ENCODE measurements at places on chromosomes 13 and 19. TPM values are rescaled to one million over a fixed set of nuclear protein-coding genes. Genes with fewer than 3 reads are reported as not detected.

The KLF1 gene
- not detected for total RNA-seq

The CBLC gene
- total RNA-seq, result not detected

The IFNL1 gene
- total RNA-seq, result 0.52 TPM

The THSD1 gene
- total RNA-seq, result 14.4 TPM

The KLC3 gene
- total RNA-seq, result 1.2 TPM

The GARRE1 gene
- 23.8 TPM for total RNA-seq

The RHPN2 gene
- 11.4 TPM for total RNA-seq

The KLK14 gene
- total RNA-seq, result 0.31 TPM

The ADAMTSL5 gene
- 4.7 TPM for total RNA-seq

The SPTBN4 gene
- total RNA-seq, result 0.41 TPM

The MYO16 gene
- 0.05 TPM for total RNA-seq

The MUC16 gene
- total RNA-seq, result not detected

The PSG11 gene
- 0.43 TPM for total RNA-seq

The CRX gene
- total RNA-seq, result not detected

The ZNF85 gene
- 15.3 TPM for total RNA-seq

The ARRDC2 gene
- 2.8 TPM for total RNA-seq

The APLP1 gene
- 66.0 TPM for total RNA-seq

The TDRD12 gene
- not detected for total RNA-seq

The ISYNA1 gene
- 153 TPM for total RNA-seq

The LYL1 gene
- total RNA-seq, result not detected

DNA sequence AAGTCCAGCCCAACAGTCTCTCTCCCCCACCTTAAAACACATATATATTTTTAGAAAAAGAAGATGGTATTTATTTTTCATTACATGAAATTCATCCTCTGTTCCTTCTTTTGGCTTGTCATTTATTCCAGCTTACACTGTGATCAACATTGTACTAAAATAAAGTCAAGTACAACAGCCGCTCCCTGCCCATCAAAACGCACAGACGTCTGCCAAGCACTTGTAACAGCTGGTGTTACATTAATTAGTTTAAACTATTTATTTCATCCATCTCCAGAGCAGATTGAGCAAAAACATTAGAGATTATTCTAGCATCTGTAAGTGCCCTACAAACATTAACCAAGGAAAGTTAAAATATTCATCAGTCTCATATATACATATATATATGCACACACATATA is 350.5 kb downstream of the DACH1 start:
- no peak for DNase-seq

DNA sequence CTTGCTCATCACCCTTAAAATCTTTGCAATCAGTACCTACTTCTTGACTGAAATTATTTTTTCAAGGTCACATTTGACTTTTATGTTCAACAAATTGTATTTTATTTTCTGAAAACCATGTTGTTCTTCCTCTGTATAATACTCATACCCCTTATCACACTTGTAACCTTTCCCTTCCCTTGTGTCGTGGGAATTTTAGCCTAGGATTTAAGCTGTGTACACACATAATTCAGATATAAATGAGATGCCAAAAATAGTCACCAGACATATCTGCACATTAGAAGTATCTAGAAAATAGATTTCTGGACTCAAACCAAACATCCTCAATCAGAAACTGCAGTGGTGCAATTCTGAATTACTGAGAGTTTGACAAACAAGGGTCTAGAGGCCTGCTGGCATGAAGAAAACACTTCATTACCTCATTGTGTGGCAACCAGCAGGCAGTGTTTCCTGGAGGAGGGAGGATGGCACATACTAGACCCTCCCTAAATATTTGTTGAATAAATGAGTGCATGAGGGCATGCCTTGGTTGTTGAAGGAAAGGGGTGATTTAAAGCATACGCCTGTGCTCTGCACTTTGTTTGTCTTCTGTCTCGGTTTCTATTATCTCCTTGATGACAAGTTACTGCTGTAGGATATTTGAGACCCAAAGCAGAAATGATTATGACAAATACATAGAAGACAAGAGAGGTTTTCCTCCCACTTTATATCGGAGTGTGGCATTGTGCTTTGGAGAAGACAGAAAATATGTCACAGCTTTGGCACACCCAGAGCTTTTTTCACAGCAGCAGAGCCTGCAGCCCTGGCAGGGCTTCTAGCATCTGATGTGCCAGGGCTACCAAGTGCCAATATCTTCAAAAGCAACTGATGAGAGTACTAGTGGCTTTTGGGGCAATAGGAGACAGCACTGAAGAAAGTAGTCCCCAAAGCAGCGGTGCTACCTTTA is 881.1 kb downstream of the PCDH9 start:
- no peak for DNase-seq

- DNase-seq, result peak; percentile 92
Observed at GRCh38 chr19:45451131-45451849, 16.5 kb upstream of the FOSB start.

DNA sequence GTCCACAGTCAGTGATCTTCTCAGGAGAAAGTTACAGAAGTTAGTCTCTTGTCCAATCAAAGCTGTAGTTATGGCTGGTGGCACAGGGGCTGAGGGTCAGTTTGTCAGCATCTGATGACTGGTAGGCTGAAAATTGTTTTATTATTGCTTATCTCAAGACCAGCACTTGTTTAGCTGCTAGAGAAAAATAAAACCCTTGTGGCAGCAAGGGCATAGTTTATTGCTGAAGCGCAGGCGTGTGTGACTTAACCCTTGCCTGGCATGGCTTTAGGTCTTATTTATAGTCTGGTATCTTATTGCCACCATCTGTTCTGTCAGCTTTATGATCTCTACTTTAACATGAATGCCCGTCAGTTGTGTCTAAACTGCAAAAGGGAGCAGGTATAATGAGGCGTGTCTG is 154.7 kb downstream of the USP12 start:
- DNase-seq, result no peak

GRCh38 chr13:32660227-32660626 is 74.0 kb downstream of the PDS5B start:
- no peak for DNase-seq

GRCh38 chr19:19399733-19400433 is 5.6 kb upstream of the GATAD2A start:
- DNase-seq, result peak; percentile 32

DNA sequence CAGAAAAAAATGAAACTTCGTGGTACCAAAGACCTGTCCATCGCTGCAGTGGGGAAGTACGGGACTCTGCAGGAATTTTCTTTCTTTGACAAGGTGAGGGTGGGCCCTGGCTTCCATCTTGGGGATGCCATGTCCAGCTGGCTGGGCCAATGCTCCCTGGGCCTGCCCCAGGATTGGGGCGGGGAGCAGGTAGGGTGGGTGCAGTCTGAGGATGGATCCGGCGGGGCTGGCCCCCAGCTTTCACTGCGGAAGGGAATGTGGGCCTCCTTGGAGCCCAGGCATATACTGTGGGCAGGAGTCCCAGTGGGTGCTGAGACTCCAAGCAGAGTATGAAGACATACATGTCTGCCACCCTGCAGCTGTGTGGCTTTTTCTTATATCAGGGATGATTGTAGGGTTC is 23.9 kb downstream of the SIN3B start:
- DNase-seq, result no peak

DNA sequence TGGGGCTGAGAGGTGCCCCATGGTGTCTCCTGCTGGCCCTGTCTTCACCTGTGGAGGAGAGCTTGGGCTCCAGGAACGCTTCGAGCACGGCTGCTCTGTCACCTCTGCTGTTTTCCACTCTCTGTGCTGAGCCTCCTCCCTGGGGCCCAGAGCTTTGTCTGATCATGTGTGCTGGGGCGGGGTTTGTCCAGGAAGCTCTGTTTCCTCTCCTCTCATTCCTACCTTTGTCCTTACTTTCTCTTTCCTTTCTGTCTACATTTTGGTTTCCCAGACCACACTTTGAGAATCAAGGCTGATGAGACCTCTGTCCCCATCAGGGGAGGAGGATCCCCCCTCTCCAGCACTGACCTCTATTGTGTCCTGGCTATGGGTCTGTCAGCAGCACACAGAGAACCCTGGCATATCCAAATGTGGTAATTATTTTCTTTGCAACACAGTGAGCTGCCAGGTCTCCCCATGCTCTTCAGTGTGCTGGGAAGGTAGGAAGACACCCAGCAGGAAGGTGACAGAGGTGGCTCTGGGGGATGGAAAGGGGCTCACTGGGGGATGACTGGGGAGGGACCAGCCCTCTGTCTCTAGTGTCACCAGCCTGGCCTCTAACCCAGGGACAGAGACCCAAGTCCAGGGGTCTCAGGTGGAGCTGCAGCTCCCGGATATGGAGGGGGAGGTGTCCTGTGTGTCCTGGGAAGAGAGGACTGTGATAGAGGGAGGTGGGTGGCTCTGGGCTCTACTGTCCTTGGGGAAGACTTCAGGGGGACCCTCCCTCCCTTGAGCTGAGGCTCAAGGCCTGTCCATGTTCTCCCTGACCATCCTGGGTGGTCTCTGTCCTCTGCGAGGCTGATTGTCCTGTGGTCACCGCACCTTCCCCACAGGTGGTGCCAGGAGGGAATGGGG is at the start of gene CEACAM1:
Gene CEACAM1, minus strand, starts transcription at position 128 of the 894 bp plus-strand sequence. Its CDS starts 107 bp downstream, at position 21.
- DNase-seq, result no peak

DNA sequence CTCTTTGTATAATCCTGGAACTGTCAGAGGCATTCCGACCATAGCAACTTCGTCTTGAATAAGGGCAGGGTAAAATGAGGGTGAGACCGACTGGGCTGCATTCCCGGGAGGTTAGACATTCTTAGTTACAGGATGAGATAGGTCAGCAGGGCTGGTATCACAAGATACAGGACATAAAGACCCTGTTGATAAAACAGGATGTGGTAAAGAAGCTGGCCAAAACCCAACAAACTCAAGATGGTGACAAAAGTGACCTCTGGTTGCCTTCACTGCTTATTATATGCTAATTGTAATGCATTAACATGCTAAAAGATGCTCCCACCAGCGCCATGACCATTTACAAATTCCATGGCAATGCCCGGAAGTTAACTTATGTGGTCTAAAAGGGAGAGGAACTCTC is 27.7 kb upstream of the MBNL2 start:
- peak; percentile 80 for DNase-seq

DNA sequence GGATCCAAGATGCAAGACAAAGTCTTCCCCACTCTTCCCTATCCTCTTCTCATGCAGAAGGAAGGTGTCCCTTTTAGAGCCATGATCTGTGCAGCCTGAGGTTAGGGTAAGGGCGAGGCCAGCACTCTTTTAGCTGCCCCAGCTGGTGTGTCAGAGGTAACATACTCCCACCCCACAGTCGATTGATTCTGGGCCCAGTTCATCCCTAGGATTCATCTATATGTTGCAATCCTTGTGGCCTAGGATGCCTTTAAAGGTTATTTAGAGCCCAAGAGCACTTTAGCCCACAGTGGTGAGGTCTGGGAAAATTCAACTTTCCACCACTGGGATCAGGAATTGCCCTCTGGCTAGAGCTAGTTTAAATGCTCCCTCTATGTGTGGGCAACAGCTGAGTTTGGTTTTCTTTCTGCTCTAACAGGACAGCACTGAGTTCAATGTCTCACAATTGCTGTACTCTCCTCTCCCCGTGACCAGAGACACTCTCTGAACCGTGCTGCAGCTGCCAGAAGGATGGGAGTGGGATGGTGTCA is 201.3 kb upstream of the SERP2 start:
- no peak for DNase-seq

GRCh38 chr13:91817250-91817649 is 418.8 kb downstream of the GPC5 start:
- peak; percentile 9 for DNase-seq

DNA sequence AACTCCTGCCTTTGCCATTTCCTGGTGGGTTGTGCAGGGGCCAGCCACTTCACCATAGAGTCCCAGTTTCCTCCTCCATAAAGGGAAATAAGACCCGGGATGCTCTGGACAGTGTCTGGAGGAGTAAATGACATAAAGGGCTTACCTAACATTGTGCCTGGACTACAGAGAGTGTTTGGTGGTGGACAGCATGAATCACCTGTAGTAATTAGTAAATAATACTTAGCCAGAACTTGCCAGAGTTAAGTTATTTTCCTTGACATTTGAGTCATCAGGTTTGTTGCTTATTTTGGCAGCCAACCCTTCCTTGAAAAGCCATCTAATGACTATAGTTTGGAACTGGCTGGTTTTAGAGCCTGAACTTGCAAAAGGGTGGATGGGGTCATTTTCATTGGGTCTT is 159.2 kb downstream of the SLC7A1 start:
- peak; percentile 90 for DNase-seq

DNA sequence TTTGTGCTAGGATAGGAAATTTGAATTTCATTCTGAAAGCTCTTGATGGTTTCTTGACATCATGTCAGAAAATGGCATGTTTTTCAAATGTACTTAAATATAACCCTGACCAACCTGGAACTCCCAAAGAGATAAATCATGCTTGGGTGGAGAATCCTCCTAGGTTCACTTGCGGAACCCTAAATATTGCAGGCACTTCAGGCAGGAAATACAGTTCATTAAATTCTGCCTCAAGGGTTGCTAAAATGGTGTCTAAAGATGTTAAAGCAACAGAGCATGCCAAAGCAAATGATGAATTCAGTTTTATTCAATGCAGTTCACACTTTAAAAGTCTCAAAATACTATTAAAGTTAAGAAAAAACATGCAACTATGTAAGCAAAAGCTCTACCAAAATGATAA is 415.9 kb downstream of the SLITRK6 start:
- DNase-seq, result no peak

- DNase-seq, result peak; percentile 86
Observed at GRCh38 chr13:93859716-93860115, 619.8 kb downstream of the DCT start.

- DNase-seq, result no peak
Observed at GRCh38 chr13:110650436-110650835, 35.1 kb downstream of the NAXD start.

DNA sequence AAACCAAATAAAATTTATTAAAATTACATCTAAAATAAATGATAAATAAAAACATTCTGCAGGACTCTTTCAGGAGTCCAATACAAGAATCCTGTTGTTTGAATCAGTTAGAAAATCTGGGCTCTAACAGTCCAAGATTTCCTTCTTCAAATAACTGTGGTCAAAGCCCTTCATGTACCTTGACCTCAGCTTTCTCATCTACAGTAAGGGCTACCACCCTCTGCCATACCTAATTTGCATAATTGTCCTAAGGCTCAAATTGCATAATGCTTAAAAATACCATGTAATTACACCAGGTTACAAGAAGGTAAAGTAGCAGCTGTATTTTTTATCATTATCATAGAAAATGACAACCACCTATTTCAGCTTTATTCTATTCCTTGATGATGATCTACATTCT is 54.3 kb downstream of the XPO4 start:
- DNase-seq, result no peak

- DNase-seq, result no peak
Observed at GRCh38 chr13:111384441-111385182, 64.2 kb downstream of the TEX29 start.

- DNase-seq, result no peak
Observed at GRCh38 chr19:41745756-41746155, 9.6 kb upstream of the CEACAM6 start.

GRCh38 chr19:50870417-50871089 is 2.7 kb upstream of the KLK2 start:
- no peak for DNase-seq

DNA sequence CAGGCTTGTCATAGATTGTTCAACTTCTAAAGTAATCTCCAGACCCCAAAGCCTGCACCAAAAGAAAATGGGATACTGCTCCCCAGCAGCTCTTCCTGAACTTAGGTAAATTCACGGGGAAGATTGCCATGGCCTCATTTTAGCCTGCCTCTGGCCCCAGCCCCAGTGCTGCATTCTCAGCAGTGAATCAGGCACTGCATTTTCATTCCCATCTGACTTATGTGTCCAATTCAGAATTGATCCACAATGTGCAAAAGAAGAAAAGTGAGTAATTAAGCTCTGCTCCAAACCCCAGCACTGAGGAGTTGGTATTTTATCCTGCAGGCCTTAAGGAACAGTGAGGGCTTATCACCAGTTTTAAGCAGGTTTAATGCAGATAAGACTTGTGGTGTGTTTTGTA is 176.4 kb downstream of the KCTD12 start:
- peak; percentile 18 for DNase-seq

Measured in astrocyte (in vitro differentiated cells and primary cell).